Stimulated activated CD8-positive, alpha-beta memory T cell treated with anti-CD3 and anti-CD28 coated beads, Interleukin-12 subunit alpha, Interleukin-12 subunit beta, amount 100 ng/mL, for 1 hour (primary cell): ENCODE measurements at places on chromosomes 4 and X.
A peak's percentile ranks its signal among the peaks of the same experiment; 100 is the strongest.

GRCh38 chr4:17544205-17544604, 29.2 kb downstream of the CLRN2 start:
- no peak for DNase-seq

DNA sequence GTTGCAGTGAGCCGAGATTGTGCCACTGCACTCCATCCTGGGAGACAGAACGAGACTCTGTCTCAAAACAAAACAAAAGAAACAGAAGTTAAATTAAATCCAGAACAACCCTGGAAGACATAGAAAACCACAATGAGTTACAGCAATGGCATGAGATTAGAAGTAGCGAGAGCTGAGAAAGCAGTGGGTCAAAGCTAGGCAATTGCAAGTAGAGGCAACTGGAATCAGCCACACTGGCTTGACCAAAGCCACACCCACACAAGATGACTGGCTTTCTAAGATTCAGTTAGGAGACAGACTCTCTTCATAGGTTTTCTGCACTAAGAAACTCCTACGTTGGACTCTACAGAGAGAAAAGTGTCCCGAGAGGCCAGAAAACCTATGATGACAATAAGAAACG, 443.0 kb downstream of the GPM6A start:
- no peak for DNase-seq

- DNase-seq: no peak
Measured at GRCh38 chrX:56618323-56618722, 54.9 kb downstream of the UBQLN2 start.

DNA sequence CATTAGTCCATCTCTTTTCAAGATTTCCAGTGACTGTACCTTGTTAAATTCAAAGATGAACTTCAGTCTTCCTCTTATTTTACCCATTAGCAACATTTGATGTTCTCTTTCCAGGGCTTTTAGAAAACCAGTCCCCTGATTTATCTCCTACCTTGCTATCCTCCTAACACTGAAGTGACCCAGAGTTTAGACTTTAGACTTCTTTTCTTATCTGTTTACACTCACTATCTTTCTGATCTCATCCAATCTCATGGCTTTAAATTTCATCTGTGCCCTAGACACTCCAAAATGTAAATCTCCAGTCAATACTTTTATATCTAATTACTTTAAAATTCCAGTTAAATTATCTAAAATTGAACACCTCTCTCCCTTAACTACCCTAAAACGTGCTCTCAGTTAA, 13.5 kb upstream of the CXXC4 start:
- no peak for DNase-seq

DNA sequence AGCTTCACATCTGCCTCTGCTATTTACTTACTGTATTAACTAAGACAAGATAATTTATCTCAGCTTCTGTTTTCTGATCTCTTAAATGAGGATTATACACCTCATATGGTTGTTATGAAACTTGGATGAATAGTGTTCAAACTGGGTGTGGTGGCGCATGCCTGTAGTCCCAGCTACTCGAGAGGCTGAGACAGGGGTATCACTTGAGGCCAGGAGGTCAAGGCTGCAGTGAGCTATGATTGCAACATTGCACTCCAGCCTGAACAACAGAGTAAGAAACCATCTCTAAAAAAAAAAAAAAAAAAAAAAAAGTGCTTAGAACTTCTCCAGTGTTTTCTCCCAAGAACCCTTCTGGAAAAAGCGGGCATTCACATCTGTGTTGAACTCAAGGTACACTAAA, 19.8 kb upstream of the KLF3 start:
- no peak for DNase-seq

GRCh38 chrX:149908308-149908707, 21.1 kb upstream of the HSFX4 start:
- no peak for DNase-seq

GRCh38 chrX:115966920-115967319, 203.6 kb upstream of the AGTR2 start:
- no peak for DNase-seq

DNA sequence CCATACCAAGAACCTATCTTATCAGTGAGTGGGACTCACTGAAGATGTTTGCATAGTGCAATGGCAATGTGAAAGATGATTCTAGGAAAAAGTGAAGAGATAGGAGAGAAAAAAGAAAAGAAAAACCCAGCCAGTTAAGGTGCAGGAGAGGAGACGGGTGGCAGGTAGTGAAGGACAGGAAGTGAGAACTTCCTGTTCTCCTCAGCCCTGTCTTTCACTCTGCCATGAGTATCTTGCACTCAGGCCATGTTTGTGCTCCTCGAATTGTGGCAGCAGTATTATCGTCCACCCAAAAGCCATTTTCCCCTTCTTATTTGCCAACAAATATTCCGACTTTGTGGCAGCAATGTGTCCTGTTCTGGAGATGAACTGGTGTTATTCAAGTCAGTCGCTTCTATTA, 8.6 kb upstream of the ENPEP start:
- DNase-seq: no peak

GRCh38 chrX:125533352-125533751, 213.7 kb downstream of the TEX13C start:
- DNase-seq: no peak

GRCh38 chr4:158949099-158949498, 153.8 kb upstream of the RAPGEF2 start:
- DNase-seq: no peak

DNA sequence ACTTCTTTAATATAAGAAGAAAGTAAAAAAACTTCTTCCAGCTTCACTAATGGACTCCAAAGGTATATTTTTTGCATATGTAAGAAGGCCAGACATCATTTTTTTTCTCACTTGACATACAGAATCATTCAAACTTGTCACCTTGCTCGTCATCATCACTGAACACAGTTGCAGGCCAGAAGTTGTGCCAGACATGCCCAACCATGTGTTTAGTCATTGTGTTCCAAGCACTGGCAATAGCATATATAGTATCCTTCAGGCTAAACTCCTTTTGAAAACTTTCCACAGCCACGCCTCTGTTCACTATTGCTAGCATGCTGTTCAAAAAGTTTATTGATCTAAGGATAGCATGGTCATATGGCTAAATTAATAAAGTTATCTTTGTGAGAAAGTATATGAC, 83.3 kb downstream of the CHIC2 start:
- DNase-seq: no peak

DNA sequence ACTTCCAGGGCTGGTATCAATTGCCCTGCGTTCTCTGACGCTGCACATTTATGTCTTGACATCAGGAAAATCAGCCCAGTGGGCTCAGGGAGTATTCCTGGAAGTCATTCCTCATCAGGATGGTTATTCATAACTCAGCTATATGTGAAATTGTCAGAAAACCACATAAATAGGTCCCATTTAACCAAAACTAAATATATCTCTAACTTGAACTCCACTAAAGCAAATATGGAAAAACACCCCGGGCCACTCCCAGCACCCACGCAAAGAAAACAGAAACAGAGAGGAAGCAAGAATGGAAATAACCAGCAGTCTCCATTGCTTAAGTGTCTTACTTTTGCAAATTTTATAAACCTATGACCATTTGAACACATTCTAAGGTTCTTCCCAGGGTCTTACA, 112.0 kb downstream of the IRF2 start:
- no peak for DNase-seq

DNA sequence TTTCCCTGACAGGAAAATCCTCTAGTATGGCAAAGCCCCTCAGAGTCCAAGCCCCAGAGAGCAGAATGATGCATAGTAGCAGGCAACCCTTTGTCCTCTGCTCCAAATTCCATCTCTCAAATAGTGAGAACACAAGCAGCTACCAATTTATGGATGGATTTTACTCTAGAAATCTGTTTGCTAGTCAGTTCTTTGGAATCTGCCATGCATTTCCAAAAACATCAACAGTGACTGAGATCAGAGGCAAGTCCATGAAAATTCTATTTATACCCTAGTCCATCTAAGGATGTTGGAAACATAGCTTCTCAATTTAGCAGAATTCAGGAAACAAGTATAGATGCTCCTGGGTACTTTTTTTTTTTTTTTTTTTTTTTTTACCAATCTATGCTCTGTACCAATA, 10.0 kb upstream of the CC2D2A start:
- DNase-seq: no peak

DNA sequence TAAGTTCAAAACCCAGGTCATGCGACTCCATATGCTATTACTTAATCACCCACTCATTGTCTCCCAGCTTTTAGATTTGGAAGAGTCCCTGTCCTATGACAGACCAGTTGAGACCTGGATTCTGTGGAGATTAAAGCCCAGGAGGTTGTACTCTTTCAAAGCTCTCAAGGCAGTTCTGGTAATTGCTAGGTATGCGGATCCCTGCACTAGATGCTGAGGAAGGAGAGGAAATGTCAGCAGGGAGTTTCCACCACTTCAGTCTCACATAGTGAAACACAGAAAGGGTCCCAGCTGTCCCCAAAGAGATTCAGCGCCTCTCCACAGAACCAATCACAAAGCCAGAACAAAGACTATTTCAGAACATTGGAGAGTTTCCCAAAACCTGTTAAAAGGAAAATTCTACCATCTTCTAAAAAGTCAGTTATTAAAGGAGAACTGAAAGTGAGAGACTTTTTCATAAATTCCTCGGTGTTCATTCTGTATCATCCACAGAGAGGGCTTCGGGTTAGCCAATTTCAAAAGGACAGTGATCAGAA, 53.4 kb downstream of the IRF2 start:
- DNase-seq: no peak

DNA sequence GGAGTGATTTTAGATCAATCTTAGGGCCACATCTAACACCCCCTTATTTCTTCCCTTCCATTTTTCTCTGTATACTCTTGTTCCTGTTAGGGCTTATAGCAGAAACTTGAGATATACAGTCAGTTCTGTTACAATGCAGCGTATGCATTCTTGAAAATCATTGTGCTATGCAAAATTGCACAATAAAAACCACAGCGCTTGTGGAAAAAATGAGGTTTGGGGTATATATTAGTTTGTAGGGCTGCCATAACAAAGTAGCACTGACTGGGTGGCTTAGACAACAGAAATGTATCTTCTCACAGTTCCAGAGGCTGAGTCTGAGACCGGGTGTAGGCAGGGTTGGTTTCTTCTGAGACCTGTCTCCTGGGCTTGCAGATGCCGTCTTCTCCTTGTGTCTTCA, 59.0 kb downstream of the WWC2 start:
- no peak for DNase-seq

- DNase-seq: no peak
Measured at GRCh38 chrX:122625239-122625638, 558.8 kb upstream of the GRIA3 start.

DNA sequence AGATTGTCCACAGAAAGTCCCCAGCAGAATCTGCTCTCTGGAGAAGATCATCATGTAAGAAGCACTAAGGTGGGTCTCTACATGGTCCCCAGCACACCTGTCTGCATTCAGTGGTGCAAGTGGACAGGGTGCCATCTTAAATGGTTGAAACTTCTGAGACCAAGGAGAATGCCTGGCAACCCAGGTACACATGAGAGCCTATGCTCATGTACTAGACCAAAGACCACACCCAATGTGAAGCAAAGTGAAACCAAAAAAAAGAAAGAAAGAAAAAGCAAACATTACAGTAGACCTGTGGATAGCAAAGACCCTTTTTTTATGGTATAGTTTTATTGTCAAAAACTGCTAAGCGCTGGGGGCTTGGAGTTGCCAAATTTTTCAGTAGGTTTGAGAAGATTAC, 15.0 kb downstream of the CD40LG start:
- DNase-seq: no peak

- DNase-seq: peak; percentile 20
Measured at GRCh38 chr4:15396157-15396800, 31.6 kb upstream of the C1QTNF7 start.

DNA sequence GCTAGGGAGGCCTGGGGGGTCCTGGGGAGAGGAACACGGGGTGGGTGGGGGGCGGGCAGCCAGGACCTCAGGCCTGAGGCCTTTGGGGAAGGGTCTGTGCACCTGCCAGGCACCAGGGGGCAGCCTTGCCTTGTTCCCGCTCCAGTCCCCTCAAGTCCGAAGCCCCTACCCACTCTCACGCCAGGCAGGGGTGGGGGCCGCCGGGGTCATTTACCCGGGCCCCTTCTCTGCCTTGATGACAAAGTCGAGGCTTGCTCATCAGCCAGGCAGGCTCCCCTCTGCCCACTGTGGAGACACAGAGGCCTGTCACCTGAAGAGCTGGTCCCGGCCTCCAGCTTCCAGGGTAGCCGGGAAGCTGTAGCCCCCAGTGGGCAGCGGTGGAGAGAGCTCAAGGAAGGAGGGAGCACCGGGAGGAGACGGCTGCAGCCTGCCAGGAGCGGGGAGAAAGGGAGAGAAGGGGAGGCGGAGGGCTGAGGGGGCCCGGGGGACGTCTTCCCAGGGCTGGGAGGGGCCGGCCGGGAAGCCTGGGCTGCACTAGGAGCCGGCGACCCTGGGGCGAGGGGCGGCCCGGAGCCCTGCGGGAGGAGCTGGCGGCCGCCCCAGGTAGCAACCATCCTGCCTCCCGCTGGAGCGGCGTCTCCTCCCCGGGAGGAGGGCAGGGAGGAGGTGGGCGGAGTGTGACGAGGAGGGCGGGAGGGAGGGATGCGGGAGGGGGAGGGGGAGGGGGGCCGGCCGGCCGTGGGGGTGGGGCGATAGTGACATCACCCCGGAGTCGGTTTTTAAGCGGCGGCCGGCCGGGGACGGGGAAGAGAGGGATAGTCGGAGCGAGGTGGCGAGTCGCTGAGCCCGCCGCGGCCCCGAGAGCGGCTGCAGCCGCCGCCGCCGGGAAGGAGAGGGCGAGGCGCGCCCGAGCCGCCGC, at the start of gene SLC6A8:
Gene SLC6A8 (plus strand): TSS at position 806 of the 919 bp plus-strand sequence. CDS start 649 bp downstream, outside the sequence.
- peak; percentile 9 for DNase-seq

DNA sequence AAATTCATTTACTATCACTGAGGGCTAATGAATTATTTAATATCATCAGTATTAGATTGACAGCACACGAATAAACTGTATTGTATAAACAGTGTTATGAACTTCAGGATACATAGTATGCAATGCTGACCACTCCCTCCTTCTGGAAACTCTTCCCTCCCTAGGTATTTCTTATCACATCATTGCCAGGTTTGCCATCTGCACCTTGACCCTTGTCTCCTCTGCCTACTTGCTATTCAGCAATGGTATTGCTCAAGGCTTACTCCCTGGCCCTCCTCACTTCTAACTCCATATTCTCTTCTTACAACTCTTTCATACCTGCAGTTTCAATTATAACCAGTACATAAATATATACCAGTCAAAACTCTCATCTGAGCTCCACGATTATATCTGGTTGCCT, 38.9 kb downstream of the ATP8A1 start:
- no peak for DNase-seq

GRCh38 chr4:55931833-55932232, 16.9 kb upstream of the CEP135 start:
- no peak for DNase-seq

DNA sequence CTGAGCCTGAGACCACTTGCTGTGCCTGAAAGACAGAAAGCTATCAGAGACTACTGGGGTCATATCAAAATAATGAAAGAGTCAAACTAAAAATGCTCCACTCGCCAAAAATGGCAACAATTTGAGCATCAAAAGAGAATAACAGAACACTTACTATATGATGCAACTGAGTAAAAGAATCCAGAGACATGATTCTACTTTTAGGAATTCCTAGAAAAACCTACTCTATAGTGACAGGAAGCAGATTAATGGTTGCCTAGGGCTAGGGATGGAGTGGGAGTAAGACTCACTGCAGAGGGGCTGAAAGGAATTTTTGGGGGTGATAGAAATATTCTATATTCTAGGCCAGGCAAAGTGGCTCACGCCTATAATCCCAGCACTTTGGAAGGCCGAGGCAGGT, 29.4 kb upstream of the SLAIN2 start:
- no peak for DNase-seq
